NCI-H524 treated with DMSO at 0.1 percent for 48 hours (cell line): ENCODE measurements at places on chromosomes 4 and X.

GRCh38 chr4:52833941-52834525 is 28.1 kb upstream of the RASL11B start:
- DNase-seq = no peak

DNA sequence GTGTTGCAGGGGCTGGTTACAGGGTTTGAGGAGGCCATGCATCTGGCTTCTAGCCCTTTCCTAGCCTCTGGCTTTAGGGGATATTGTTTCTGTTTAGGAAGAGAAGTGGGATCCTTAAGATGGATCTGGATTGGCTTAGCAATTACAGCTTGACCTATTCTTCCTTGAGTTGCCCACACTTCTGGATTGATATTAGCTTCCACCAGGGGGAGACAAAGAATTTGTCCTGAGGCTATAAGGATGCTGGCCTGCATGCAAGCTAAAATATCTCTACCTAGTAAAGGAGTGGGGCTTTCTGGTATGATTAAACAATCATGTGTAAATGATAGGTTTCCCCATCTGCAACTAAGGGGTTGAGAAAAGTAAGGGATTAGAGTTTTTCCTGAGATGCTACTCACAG is 117.2 kb downstream of the TEX13C start:
- DNase-seq = peak; percentile 17

GRCh38 chr4:41380511-41381157 is 123.9 kb downstream of the UCHL1 start:
- DNase-seq = no peak

GRCh38 chrX:153947009-153947769 is 2.7 kb upstream of the RENBP start:
- peak; percentile 13 for DNase-seq

GRCh38 chr4:35124106-35124505 is 1120.2 kb downstream of the ARAP2 start:
- DNase-seq = no peak

DNA sequence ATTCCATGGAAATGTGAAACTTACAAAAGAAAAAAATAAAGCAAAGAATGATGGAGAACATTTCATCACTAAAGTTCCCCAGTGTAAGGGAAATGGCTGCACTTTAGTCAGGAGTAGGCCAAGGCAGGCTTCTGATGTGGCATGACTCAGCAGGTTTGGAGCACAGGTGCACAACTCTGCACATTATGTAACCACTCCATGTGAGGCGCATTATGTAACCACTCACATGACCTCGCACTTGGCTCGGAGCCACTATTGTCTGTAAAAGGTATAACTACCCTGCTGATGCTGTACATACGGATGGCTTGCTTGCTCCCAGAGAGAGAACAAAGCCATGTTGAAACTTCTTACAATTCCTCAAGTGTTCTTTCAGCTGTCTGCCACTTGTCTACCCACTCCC is 727.6 kb downstream of the TRAM1L1 start:
- DNase-seq = no peak

- DNase-seq = no peak
Measured at GRCh38 chrX:111886678-111887077, 10.7 kb downstream of the TRPC5OS start.

- no peak for DNase-seq
Measured at GRCh38 chr4:121148621-121149020, 15.5 kb downstream of the TNIP3 start.

DNA sequence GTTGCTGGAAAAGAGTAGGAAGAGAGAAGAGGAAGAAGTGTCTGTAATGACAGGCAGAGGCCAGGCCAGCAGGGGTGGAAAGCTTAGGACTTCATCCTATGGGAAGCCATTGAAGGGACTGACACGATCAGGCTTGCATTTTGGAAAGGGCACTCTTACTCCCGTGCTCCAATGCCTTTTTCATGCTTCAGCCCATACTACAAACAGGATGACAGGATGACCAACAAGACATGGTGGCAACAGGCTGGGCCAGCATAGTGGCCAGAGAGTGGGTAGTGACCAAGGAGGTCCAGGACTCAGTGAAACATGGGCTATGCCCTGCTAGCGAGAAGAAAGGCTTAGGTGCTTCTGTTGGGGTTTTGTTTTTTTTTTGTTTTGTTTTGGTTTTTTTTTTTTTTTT is 2.6 kb upstream of the KLF3 start:
- no peak for DNase-seq

- no peak for DNase-seq
Measured at GRCh38 chr4:101348367-101348827, 1.1 kb upstream of the PPP3CA start.

- DNase-seq = no peak
Measured at GRCh38 chr4:27123123-27123768, 262.6 kb downstream of the STIM2 start.

DNA sequence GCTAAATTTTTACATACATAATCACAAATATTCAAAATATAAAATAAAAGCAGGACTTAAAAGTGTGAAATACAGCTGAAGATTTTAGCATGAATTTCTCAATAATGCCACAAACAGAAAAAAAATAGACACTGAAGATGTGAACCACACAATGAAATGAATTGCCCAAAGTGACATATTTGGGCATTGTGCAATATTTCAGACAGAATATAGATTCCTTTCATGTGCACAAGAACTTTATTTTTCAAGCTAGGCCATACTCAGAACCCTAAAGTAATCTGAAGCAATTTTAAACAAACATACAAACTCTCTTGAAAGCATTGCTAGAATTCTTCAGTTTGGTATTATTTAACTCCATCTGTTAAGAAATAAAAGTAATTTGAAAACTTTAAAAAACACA is 764.1 kb downstream of the STIM2 start:
- no peak for DNase-seq

DNA sequence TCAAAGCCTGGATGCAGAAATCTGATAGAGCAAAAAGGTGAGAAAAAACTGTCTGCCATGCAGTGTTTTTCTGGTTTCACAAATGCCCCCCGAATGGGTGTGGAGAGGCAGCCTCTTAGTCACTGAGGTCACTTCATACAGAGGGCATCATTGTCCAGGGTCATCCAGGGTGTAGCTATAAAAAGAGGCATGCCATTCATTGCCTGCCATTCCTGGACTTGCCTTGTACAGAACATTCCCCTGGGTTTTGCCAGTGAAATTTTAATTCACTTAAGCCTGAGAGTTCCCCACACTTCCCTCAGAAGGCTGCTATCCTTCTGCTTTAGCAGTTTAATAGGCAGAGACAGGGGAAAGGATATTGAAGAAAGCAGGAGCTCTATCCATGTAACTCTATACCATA is 230.3 kb downstream of the UNC5C start:
- DNase-seq = no peak

DNA sequence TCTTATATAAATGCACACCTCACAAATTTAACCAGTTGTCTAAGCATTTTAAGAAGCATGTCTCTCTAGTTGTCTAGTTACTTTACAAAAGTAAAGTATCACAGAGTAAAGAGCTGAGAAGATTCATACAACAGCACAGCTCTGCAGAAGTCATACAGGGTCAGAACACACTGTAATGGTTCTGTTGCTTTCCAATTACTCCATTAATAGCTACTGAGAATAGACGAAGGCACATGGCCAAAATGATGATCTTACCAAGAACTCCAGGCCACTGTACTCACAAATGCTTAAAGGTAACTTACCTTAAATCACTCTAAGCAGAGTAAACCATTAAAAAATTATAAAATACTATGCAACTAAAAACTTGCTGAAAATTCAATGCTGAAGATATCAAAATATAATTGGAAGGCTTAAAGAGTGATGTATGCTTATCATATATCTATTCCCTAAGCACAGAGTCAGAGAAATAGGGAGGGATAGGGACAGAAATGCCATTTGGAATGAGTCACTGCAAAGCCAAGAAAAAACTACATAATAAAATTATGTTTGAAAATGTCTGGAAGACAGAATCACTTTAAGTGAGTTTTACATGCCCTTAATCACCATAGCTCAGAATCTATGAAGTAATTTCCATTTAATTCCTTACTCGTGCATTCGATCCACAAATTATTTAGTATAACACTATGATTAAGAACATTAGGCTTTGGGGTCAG is 71.0 kb downstream of the DDX60L start:
- DNase-seq = no peak

DNA sequence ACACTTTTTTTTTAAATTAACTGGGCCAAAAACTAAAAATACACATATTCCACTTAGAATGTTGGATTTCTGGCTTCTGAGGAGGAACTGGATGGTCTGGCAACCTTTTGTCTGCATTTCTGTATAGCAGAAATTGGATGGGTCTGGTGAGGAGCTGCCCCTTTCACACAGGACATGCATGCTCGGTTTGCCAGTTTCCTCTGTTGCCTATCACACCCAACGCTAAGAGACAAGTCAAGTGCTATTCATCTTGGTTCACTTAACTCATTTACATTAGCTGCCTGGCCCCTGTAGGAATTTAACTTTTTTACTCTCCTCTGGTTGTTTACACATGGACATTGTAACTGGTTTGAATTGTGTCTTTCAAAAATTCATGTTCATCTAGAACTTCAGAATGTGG is 195.7 kb downstream of the PACRGL start:
- DNase-seq = no peak

- DNase-seq = no peak
Measured at GRCh38 chr4:23039818-23040217, 347.1 kb downstream of the GBA3 start.

GRCh38 chrX:54495814-54496516 is at the start of gene FGD1:
Gene FGD1, minus strand, starts transcription at chrX:54496234. Its CDS starts 802 bp downstream, at chrX:54495432.
- DNase-seq = peak; percentile 35
